ENCODE measurements at places on chromosomes 3 and 15.

DNA sequence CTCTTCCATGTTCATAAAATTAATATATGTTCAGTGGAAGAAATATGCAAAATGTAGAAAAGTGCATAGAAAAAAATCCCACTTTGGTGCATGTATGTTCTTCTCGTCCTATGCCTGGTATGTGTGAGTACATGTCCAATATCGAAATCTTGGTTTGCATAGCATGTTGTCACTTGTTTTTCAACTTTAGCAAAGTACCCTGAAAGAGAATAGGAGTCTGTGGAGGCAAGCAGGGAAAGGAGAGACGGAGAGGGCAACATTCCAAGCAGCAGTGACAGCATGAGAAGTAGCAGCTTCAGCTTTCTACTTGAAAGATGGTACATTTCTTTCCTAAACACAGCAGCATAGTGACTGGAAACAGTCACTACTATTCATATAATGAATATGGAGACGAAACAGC, 56.8 kb upstream of the CACNA2D3 start:
- DNase-seq = no peak

DNA sequence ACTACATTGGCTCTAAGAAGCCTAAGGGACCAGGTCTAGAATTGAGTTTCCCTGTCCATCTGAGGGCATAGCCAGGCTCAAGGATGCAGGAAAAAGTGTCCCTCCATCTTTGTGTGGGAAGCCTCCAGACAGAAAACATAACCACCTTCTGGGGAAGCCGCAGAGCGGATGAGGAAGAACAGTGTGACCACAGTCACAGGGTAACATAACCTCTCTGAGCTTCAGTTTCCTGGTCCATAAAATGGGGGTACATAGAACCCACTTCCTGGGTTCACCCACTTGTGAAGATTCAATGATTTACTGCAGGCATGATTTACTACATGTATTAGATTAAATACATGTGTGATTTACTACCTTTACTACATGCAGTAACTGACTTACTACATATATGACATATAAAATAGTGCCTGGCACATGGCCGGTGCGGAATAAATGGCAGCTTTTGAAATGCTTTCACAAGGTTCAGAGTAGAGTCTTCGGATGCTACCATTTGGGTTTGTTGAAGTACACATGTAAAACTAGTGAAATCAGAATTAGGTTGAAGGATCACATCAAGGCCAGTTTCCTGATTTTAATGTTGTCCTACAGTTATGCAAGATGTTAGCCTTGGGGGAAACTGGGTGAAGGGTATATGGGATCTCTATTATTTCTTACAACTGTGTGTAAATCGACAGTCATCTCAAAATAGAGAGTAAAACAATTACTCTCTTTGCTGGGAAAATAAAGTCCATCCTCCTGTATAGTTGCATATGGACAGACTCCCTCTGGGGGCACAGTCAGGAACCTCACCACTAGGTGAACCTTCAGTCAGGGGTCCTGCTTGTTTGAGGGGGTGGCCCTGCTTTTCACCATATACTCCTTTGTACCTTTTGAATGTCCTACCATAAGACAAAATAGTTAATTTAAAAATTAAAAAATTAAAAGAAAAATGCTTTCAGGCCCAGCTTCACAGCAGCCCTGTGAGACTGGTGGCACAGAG, 86.0 kb downstream of the SEMA5B start:
- DNase-seq = no peak

GRCh38 chr3:179565496-179565895, 2.8 kb downstream of the ACTL6A start:
- DNase-seq = peak; percentile 28

DNA sequence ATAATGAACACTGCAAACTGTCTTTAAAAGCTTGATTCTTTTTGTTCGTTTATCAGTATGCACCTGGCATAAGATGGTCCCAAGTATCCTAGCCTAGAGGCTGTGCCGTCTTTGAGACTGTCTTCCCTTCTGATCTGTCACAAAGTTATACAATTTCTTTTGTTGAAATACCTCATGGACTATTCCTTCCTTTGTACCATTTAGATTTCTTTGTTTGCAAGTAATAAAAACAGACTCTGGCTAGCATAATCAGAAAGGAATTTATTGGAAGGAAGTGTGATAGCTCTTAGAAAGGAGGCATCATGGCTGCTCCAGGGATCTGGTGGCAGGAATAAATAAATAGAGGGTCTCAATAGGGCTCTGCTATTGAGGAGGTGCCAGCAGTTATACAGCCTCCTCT, 280.4 kb downstream of the SLC9A9 start:
- DNase-seq = no peak

DNA sequence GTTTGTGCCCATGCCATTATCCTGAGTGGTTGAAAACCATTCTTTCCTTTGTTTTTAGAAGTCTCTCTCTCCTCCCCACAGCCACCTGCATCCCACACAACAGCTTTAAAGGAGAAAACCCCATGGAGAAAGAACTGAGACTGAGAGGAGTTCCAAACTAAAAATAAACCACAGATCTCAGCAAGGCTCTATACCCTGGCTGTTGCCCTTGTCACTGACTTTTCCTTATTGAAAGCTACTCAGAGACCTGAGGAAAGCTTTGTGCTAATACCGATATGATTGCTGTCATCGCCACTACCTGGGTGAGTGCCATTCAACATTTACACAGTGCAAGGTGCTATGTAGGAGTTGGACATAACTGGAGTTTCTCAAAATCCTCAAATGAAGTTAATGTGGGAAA, 55.5 kb upstream of the RASGRP1 start:
- no peak for DNase-seq

DNA sequence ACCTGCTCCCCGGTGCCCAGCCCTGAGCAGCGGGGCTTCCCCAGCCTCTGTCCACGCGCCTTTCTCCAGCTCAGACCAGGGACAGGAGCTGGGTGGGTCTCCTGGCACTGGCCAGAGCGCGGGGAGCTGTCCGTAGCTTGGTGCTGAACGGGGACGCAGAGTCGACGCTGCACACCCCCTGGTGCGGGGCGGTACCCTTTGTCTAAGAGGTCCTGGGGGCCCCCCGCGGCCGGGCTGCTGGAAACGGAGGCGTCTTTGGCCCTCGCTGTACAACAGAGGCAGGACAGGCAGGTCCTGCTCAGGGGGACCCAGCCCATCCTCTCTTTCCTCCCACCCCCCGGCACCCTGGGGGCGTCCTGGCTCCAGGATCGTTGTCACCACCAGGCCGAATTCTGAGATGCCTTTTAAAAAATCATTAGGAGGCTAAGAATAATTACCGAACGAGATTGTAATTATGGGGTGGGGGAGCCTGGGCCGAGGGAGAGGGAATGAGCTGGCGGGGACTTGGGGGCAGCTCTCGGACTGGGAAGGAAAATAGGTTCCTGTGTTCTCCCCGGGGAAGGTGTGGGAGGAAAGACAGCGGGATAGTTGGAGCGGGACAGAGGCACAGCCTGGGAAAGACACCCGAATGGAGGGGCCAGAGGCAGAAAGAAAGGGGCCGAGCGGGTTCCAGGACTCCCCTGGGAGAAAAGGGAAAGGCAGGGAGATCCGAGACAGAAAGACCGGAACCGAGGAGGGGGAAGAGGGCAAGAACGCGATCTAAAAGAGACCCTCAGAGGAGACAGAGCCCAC, 4.1 kb upstream of the SKOR1 start:
- DNase-seq = no peak

GRCh38 chr15:34043391-34043790, 4.4 kb upstream of the AVEN start:
- no peak for DNase-seq

- DNase-seq = no peak
Measured at GRCh38 chr3:130950641-130951040, 56.8 kb downstream of the ATP2C1 start.

GRCh38 chr3:183272791-183273190, 19.7 kb downstream of the B3GNT5 start:
- no peak for DNase-seq

- no peak for DNase-seq
Measured at GRCh38 chr3:125137358-125138033, 75.1 kb downstream of the SLC12A8 start.
